ENCODE measurements at places on chromosomes 1 and 21.
A peak's percentile ranks its signal among the peaks of the same experiment; 100 is the strongest.

GRCh38 chr1:74180490-74180889 is 17.5 kb downstream of the LRRIQ3 start:
- DNase-seq = no peak

GRCh38 chr1:59411147-59411546 is 114.3 kb downstream of the FGGY start:
- DNase-seq = no peak

GRCh38 chr1:68975212-68975933 is 478.5 kb upstream of the DEPDC1 start:
- no peak for DNase-seq

GRCh38 chr1:233327651-233328141 is at the start of gene MAP3K21:
TSS of gene MAP3K21 (plus strand) at chr1:233327724. CDS start at chr1:233328029, 305 bp downstream.
- no peak for DNase-seq

GRCh38 chr1:226510453-226510852 is 38.1 kb upstream of the STUM start:
- DNase-seq = no peak

- DNase-seq = no peak
These were observed 69.6 kb downstream of the PIK3R3 start for GRCh38 chr1:46062651-46063319.

DNA sequence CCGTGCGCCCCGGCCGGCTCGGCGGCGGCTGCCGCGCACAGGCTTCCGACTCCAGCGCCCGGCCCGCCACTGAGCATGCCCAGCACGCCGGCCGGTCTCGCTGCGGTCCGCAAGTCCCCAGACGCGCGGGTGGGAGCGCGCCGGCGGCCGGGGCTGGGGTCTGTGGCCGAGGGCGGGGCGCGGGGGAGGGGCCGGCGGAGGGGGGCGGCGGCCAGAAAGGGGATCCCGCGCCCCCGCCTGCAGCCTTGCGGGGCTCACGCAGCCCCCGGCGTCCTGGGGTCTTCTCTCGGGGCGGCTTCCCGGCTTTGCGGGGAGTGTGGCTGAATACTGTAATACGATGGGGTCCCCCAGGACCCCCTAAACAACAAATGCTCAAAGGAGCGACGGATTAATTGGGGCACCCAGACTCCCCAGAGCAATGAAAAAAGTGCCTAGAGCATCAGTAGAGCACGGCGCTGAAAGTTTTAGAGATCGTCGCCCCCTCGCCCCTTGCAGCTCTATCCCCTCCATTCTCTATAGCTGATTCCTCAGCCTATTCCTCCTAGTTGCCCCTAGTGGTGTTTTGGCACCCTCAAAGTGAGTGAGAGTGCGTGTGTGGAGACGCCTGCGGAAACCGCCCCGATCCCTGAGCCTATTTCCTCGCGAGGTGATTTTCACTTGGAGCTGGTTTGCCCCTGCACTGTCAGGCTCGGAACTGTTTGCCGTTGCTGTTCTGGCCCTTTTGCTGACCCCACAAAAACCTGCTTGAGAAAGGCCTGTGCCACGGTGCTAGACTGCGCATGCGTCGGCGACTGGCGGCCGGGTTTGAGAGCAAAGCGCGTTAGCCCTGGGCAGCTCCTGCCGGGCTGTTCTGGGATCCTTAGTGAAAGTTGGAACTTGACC is at the start of gene VAV3:
TSS of gene VAV3 (minus strand) at position 71 of the 882 bp plus-strand sequence. CDS start 311 bp downstream, outside the sequence.
- DNase-seq = peak; percentile 85

DNA sequence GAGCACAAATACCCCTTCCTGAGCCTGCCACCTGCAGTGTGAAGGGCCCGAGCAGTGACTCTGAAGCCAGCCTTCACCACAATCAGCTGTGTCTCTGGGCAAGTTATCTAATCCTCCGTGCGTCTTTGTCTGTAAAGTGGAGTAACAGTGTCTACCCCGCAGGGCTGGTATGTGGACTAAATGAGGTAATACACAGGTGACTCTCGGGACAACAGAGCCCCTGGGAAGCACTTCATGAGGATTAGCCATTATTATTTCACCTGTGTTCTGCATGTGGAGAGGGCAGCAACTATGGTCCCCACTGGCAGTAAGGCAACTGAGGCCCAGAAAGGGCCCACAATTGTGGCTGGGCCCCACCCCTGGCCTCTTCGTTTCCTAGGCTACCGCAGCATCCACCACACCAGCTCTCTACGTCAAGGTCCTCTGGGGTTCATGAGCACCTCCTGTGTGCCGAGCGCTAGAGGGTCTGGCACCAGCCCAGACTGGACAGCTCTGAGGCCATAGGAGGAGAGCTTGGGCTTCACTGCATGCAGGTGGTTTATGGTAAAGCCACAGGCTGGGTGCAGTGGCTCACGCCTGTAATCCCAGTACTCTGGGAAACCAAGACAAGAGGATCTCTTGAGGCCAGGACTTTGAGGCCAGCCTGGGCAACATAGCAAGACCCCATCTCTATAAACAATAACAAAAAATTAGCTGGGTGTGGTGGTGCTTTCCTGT is 41.3 kb upstream of the LRP8 start:
- DNase-seq = no peak

- no peak for DNase-seq
These were observed 133.9 kb upstream of the IVNS1ABP start for GRCh38 chr1:185450917-185451316.

- DNase-seq = no peak
These were observed 16.6 kb upstream of the CCDC181 start for GRCh38 chr1:169443923-169444322.

All from germinal center (tissue), 1 donor.